Posterior cingulate gyrus (tissue), 11 donors: ENCODE measurements at places on chromosomes 4 and X.

DNA sequence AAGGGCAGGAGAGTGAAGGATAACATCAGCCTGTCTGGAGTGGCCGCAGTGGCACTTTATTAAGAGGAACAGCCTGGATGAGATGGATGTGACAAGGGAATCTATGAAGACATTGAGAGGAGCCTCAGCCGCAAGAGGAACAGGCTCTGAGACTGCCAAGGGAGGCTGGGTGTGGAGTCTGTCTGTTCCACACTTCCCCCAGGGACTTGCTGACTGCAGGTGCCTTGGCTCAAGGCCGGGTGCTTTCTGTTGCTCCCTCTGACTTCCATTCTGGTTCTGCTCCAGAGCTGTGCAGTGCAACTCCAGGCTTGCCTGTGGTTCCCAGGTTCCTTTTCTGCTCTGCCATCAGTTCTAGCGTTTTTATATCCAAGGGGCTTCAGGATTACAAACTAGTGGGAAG lies 54.6 kb downstream of the FRMPD3 start:
- DNase-seq: no peak

DNA sequence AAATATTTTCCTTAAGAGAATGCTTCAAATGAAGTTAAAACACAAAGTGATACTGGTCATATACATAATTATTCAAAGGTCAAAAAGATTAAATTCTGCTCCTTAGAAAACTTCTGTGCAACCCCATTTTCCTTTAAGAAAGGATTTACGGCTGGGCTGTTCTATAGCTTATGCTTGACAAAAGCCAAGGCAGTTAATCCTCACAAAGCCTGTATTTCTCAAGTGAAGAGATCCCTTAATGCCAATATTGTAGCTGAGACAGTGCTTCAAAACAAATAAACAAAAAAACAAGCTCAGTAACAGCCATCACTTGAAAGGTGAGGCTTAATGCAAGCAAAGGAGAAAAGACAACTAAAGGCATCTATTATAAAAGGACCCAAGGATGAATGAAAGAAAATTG lies 42.5 kb downstream of the BTC start:
- DNase-seq: no peak

DNA sequence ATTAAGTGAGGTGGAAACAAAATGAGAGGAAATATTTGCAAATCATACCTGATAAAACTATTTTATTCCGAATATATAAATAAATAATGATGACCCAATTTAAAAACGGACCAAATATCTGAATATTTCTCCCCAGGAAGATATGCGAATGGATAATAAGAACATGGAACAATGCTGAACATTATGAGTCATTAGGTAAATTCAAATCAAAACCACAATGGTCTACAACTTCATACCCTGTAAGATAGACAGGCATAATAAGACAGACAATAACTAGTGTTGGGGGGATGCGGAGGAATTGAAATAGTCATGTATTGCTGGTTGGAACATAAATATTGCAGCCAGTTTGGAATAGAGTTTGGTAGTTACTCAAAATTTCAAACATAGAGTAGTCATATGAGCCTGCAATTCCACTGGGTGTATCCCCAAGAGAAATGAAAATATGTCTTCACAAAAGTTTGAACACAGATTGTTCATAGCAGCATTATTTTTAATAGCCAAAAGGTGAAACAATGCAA lies 47.6 kb upstream of the DRP2 start:
- no peak for DNase-seq

GRCh38 chrX:129933700-129934099 lies 27.7 kb downstream of the UTP14A start:
- no peak for DNase-seq

GRCh38 chr4:11397146-11397545 lies 31.5 kb downstream of the HS3ST1 start:
- no peak for DNase-seq

DNA sequence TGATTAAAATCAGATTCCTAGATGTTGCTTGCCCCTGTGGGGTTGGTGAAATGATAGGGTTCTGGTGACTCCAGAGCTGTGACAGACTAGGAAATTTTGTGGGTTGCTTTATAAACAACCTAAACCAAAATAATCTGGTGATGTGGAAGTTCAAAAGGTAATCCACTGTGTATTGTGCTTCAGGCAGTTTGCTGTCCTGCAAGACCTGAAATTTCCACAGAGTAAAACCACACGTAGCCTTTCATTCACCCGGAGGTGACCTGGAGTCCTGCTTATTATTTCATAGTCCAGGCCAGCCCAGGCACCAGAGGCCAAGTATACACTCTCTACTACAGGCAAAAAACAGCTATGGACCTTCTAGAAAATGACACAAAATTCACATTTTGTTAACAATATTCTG lies 114.6 kb upstream of the CBR4 start:
- DNase-seq: no peak

DNA sequence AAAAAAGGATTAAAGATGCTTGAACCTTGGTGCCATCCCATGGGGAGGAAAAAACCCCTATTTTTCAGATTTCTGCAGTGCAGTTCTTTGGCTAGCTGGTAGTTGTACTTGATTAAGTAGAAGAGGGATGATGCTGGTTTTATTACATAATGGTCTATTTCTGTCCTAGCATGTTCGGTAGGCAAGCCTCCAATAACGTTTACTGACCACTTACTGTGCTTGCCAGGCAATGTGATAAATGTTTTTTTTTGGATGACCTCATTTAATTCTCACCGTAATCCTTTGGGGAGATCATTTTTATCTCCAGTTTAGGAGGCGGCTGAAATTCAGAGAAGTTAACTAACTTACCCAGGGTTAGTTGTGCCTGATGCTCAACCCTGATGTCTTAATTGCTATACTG lies 92.1 kb upstream of the RPA4 start:
- DNase-seq: no peak

- no peak for DNase-seq
Measured at GRCh38 chr4:48372272-48372671, 30.9 kb downstream of the SLAIN2 start.

GRCh38 chrX:40622479-40623138 lies 619 bp upstream of the MPC1L start:
- DNase-seq: no peak

DNA sequence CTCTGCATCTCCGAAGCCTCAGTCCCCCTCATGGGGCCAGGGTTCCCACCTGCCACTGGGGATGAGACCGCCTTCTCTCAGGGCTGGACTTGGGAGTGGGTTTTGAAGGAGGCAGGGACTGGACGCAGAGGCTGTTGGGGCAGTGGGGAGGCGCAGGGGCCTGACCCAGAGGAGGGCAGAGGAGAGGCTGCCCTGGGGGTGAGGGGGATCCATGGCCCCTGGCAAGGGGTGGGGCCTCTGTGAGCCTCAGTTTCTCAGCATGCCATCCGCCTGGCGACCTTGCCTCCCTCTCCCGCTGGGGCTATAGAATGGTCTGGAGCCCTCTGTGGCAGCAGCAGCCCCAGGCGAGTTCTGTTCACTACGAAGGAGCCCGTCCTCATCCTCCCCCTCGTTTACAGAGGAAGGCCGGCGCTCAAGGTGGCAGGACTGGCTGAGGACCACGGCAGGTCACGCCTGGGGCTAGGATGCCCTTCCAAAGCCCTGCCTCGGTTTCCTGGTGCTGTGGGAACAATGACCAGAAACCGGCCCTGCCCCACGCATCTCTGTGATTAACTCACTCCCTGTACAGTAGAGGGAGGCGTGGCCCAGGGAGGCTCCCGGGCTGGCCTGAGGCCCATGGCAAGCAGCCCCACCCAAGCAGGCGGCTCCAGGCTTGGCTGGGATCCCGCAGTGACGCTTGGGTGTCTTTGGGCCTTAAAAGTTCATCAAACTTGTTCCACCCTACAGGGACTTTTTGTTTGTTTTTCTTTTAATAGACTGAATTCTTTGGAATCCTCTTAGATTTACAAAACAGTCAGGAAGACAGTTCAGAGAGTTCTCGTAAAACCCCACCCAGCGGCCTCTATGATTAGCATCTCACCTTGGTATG lies 16.0 kb upstream of the SH3TC1 start:
- no peak for DNase-seq

DNA sequence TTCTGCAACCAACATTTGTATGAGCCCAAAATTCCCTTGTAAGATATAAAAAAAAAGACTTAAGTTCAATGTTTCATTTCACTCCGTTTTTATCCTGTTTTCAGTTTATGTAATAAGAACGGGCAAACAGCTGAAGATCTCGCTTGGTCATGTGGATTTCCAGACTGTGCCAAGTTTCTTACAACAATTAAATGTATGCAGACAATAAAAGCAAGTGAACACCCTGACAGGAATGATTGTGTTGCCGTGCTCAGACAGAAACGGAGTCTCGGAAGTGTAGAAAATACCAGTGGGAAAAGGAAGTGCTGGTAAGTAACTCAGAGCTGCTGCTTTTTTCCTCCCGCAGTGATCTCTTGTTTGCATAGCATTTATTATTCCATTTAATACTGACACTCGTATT lies 2.8 kb downstream of the ANKRD37 start:
- DNase-seq: no peak

DNA sequence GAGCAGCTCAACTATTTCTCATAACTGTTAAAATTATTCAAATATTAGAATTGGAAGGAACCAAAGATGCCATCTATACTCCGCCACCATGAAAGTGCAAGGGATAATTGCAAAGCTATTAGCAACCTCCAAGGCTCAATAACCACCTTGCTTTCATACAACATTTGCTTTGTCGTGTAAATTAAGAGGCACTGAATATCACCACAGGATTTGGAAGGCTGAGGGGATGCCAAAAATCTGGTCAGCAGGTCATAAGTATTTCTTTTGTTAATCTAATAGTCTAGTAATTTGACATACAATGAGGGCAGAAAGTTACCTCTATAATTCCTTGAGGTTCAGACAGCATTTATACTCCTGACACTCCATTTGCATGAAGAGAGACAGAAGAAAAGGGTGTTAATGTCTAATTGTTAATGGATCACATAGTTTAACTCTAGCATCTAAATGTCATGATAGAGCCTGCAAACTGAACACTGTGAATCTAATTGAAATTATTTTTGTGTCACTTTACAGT lies 200.9 kb upstream of the DIAPH2 start:
- DNase-seq: no peak

- DNase-seq: no peak
Measured at GRCh38 chrX:27924261-27924660, 57.0 kb downstream of the DCAF8L1 start.

DNA sequence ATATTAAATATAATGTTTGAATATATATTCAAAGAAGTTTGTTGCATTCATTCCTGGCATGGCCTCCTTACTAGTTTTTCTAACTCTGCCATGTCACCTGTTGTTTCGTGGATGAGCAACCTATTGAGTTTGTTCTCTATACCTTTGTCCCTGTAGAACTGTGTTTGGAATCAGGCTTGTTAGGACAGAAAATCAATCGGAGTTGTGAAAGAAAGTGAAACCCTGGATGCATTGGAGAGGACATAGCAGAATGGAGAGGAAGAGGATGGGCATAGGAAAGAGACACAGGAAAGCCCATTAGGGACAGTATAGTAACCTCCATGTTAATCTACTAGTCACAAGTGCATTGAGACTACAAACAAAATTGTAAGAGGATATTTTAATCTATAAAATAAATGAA lies 31.2 kb downstream of the ANK2 start:
- no peak for DNase-seq

GRCh38 chr4:11456401-11456800 lies 27.7 kb upstream of the HS3ST1 start:
- no peak for DNase-seq

DNA sequence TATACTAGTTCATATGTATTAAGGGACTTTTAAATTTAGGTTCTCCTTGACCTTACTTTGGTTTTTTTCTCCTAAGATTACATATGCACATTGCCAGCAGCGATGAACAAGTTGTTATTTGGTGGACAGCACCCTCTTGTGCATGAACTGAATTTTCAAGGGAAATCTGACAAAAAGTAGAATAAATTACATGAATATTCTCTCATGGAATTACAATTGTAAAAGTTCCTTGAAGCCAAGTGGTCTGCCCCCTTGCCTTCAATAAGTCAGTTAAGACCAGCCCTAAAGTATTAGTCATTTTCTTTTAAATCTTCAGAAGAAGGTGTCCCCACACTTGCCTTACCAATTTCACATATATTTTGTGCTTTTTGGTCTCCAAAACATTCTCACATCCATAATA lies 30.7 kb upstream of the SMARCA5 start:
- no peak for DNase-seq

DNA sequence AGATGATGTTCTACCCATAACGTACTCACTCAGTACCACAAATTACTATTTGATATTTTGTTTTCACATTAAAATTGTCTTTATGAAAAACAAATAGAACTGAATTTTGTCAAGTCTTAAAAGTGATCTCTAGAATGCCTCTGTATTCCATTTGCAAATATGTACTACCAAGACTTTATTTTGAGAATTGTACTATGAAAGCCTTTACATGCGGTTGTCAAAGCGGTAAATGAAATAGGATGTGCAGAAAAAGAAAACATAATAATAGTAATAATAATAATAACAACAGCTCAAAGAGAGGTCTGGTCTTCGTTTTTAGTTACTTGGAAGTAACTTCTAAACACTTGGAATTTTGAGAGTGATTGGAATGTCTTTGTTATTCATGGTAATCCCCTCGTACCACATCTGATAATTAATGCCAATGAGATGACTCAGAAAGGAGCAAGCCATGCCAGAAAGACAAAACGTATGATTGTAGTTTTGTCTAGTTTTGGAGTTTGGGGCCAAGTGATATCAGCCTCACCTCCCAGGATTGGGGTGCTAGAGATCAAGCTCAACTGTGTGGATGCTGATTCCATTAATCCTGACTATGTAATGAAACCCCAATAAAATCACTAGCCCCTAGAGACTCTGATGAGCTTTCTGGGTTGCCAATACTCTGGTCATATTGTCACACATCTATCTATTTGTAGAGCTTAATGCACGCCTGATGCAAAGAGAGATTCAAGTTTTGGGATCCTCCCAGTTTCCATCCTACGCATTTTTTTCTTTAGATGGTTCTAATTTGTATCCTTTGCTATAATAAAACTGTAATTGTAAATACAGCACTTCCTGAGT lies 20.2 kb upstream of the CTSO start:
- no peak for DNase-seq

- DNase-seq: no peak
Measured at GRCh38 chr4:8099981-8100464, 58.6 kb downstream of the ABLIM2 start.

DNA sequence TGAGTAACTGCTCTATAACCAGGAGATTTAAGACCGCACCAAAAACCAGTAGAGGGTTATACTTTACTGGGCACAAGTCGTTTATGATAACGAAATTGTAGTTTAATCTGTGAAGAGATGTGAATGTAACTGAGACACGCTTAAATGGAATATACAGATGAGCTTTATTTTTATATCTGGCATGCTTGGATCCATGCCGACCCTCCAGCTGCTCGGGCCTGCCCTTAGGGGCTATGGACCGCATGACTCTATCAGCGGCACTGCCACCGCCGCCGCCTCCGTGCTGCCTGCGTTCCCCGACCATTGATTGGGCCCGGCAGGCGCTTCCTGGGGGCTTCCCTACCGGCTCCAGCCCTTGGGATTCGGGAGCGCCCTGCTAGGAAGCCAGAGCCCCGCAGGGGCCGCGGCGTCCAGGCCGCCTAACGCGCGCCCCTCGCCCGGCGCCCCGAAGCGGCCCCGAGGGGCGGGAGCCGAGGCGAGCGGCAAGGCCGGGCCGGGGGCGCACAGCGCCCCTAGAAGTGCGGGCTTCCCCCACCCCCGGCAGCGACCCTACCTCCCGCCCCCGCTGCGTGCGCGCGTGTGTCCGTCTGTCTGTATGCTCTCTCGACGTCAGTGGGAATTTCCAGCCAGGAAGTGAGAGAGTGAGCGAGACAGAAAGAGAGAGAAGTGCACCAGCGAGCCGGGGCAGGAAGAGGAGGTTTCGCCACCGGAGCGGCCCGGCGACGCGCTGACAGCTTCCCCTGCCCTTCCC lies at the start of gene NFKB1:
TSS of gene NFKB1 (plus strand) at position 664 of the 751 bp plus-strand sequence. CDS start 24,160 bp downstream, outside the sequence.
- peak; percentile 82 for DNase-seq

- DNase-seq: no peak
Measured at GRCh38 chrX:2965965-2966364, 36.8 kb upstream of the ARSD start.
